SJSA1 (cell line): ENCODE measurements at places on chromosomes 4 and X. TPM values are rescaled to one million over a fixed set of nuclear protein-coding genes. Genes with fewer than 3 reads are reported as not detected.

DNA sequence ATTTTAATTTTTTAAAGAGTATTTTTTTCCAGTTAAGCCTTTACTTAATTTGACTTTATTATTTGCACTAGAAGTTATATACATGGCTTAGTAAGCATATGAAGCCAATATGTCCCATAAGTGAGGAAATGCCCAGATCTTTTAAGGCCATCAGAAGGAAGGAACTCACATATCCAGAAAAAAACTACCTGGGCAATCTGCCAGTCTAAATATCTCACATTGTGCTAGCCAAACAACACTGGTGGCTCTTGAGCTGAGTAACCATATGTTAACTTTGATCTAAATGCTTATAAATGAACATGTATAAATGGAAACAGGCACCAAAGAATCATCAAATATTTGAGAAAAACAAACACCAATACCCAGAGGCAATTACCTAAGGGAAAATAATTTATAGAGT, 138.6 kb upstream of the APOOL start:
- DNase-seq, result no peak

TCEAL7 gene
- total RNA-seq, result not detected in 2 replicates

DNA sequence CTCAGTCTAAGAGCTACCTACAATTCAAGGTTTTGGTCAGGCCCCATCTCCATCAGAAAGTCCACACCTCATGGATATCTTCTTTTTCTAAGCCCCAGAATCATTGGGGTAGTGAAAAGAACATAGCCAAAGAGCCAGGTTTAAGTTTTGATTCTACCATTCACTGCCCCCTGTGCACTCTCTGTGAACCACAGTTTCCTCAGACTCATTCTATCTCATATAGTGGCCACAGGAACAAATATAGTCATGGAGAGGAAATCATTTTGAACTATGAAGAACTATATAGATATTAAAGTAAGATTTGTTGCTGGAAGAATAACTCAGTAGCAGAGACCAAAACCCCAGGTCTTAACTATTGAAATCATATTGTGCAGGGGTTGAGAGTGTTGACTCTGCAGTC, 3.3 kb downstream of the SYTL5 start:
- no peak for DNase-seq

DNA sequence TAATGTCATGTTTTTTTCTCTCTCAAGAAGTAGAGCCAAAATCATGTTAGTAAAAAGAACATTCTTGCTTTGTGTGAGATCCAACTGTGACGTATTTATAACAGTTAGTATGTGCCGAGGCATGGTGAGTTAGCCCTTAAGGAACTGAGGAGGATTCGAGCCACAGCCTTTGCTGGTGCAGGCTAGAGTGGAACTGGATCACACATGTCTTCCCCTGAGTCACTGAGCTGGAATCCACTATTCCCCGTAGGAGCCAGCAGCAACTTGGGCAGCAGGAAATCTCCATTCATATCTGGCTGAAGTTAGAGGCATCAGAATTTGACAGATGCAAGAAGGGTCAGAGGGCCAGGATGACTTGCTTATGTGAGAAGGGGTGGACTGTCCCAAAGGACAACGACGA, 144.6 kb upstream of the KIT start:
- no peak for DNase-seq

- no peak for DNase-seq
Observed at GRCh38 chr4:32991663-32992062, 2271.5 kb downstream of the PCDH7 start.

GRCh38 chr4:145298885-145299284, 118.5 kb upstream of the OTUD4 start:
- no peak for DNase-seq

DNA sequence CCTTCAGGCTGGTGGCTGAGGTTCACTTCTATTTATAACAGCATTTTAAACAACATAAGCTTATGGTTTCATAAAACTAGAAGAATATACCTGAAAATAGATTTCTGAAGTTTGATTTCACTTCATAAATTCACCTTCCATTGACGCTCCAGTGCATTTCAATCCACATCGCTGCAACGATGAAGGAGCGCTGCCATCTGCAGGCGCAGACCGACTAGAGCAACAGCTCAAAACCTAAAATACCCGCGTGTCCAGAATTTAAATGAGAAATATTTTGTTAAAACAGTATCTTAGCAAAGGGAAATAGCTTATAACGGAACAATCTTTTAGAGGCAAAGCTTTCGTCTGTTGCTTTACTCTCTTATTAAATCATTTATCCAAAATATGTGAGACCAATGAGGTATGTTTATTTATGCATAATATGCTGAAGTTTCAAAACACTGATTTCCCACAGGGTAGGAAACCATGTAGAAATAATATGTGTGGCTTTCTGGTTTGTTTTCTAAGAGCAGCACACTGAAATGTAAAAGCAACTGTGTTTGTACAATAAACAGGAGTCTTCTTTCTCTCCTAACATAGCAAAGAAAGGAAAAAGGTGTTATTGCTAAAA, 816.4 kb upstream of the FRG1 start:
- DNase-seq, result no peak

DNA sequence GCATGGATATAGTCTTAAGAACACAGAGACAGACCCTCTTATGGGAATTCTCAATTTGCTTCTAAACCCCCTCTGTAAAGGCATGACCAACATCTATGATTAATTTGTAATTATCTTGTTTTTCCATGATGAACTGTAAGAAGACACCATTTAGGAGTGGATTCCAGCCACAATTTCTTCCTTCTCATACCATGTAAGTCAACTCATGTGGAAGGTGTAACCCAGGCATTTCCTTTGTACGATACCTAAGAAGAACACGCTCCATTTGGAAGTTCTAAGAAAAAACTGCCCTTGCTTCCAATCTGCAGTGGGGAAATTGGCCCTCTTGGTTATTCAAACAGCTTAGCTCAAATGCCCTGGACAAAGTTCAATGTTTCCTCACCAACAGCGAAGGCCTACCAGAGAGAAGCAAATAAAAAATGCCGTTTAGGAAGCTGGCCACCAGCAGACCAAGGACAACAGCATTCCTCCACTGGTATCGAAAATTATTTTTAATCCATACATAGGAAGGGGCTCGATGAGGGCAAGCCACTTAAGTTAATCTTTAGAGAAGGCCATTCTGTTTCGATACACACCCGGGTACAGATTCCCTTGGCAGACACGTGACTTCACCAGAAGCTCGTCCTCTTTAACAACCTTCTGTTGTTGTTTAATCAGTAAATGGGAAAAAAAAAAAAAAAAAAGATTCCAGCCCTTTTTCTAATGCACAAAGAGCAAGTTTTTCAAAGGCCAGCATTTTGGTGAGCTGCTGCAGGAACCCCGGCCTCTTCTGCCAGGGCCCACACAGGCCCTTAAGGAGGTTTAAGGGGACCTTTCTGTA, 2.6 kb downstream of the DHRSX start:
- peak; percentile 32 for DNase-seq

DNA sequence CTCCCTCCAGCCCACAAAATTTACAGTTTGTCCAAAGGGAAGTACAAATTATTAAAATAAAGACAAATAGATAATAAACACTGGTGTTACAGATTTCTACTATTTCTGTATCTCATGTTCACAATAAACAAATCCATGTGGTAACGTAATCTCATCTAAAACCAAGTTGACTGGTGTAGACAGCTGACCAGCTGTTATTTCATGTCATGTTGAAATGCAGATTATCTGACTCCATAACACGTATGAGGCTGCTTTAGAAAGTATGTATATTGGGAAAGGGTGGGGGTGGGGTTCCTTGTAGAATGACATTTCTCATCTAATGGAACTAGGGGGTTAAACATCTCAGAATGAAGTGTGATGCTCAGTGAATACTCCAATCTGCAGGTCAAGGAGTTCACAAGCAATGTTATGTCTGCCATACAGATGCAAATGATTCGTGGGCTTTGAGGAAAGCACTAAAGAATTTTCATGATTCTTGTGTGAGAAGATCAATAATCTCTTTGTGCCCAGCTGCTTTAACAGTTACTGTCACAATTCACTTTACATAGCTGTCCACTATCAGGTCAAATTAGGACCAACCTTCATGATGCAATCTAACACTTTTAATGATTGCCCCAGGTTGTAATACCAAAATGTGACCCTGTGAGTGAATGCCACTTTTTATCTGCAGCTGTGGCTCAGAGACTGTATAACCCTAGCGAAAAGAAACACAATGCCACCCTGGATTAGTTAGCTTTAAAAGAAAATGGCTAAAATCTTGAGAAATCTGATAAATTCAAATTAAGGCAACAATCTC, 114.0 kb downstream of the ENOX2 start:
- no peak for DNase-seq

HPGDS gene
- total RNA-seq, result not detected in 2 replicates

NMU gene
- not detected in 2 replicates for total RNA-seq

OTC gene
- not detected in 2 replicates for total RNA-seq

DNA sequence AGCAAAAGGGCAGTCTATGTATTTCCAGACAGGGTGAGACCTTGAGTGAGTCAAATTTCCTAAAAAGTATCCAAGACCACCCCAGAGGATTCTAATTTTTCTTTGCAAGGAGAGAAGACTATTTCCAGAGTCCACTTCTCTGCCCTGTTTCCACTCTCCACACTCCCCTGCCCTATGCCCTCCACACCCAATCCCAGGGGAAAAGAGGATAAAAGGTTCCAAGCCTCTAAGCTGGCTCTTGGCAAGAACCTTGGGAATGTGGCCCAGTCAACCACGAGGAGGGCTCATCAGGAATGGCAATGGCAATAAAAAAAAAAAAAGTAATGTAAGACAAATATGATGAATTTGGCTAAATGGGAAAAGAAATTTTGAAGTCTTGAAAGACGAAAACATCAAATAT, 65.9 kb downstream of the SRPX start:
- no peak for DNase-seq

GRCh38 chrX:154829926-154830442, 4.5 kb downstream of the SMIM9 start:
- no peak for DNase-seq

DNA sequence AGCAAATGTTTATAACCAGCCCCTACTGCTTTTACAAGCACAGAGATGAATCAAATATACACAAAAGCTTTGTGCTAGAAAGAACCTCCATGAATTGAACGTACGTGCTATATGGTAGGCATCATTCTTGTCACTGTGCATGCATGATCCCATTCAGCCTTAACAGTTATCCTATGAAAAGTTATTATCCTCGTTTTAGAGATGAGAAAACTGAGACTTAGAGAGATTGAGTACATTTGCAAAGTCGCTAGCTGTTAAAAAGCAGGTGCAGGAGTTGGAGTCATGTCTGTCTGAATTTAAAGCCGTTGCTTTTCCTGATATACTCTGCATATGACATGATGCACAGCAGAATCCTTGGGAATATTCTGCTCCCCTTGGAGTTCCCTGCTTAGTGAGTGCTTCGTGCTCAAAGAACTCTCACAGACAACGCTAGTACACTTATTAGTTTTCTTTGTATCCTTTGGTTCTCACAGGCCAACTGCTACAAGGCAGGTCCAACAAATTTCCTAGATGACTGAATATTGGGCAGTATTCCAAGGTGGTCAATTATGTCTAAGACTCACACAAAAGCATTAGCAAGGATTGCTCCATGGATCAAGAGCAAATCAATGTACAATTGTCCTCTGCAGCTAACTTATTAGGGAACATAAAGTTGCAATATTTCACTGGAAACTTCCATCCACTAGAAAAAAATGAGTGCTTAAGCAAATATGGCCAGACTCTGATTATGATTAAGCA, 42.8 kb upstream of the TRIM2 start:
- no peak for DNase-seq

- no peak for DNase-seq
Observed at GRCh38 chr4:90113881-90114457, 13.2 kb upstream of the CCSER1 start.

- DNase-seq, result no peak
Observed at GRCh38 chr4:41632481-41633073, 94.6 kb downstream of the LIMCH1 start.

GRCh38 chr4:102139932-102140331, 205.3 kb downstream of the SLC39A8 start:
- DNase-seq, result no peak

GRCh38 chr4:79852305-79852730, 220.7 kb downstream of the ANTXR2 start:
- DNase-seq, result peak; percentile 42

- no peak for DNase-seq
Observed at GRCh38 chrX:36534900-36535299, 473.3 kb upstream of the FAM47C start.

ARMCX4 gene
- total RNA-seq, result 3.9 and 5.8 TPM in 2 replicates

GRCh38 chr4:115501656-115502055, 388.2 kb upstream of the NDST4 start:
- DNase-seq, result no peak

GRCh38 chr4:172147687-172148086, 334.5 kb downstream of the GALNTL6 start:
- no peak for DNase-seq

RTL5 gene
- total RNA-seq, result 1.5 and 1.8 TPM in 2 replicates

DNA sequence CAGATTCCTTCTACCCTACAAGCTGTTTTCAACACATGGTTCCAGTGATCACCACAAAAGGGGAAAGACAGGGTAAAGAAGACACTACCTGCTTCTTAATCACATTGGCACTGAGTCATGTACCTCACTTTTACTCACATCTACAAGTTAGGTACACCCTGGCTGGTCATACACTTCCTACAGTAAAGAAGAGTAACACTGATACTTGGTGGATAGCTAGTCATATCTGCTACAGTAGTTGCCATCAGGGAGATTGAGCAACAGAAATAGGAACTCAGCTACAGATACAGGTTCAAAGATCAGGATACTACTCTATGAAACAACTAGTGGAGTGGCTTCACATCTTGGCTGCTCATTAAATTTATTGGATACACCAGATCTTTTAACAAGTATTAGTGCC, 105.4 kb upstream of the DIAPH2 start:
- DNase-seq, result no peak

DNA sequence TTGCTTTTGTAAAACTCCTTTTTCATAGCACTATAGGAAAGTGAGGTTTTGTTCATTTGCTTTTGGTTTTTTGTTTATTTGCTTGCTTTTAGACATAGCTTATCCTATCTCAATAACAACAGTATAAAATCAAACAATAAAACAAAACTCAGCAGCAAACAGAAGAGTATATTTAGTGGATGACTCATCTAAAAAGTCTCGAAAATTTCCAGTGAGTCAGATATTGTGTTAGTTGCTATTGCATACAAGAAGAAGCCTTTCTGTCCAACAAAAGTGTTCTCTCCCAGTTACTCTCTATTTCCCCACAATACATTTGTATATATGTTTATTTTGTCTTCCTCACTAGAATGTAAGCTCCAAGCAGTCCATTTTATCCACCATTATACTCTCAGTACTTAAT, 36.0 kb upstream of the NPNT start:
- no peak for DNase-seq

DNA sequence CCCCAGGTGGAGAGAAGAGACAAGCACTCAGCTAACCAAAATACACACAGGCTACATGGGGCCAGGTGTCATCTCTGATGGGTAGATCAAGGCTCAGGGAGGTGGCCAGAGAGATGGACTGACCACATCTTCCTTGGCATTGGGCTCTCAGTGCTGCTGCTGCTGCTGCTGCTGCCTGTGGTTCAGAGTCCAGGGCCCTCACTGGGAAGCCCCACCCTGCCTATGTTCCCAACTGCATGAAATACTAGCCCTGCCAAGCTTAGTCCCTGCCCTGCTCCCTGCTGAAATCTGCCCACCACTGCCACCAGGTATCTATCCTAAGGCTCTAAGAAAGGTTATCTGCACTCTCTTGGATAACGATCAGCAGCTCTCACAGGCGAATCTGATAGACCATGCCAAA, 118.7 kb downstream of the EFHC2 start:
- no peak for DNase-seq

ERCC6L gene
- total RNA-seq, result 14.4 and 19.3 TPM in 2 replicates

IL9R gene
- not detected in 2 replicates for total RNA-seq
